Mammary epithelial cell (primary cell): ENCODE measurements at places on chromosomes 2 and 18. TPM values are rescaled to one million over a fixed set of nuclear protein-coding genes. Genes with fewer than 3 reads are reported as not detected.

GRCh38 chr18:75200605-75201280, 8.2 kb downstream of the PTGR3 start:
- no peak for DNase-seq

- DNase-seq: no peak
These were observed 3.3 kb upstream of the CERKL start for GRCh38 chr2:181660181-181660580.

- no peak for DNase-seq
These were observed 171.5 kb upstream of the SIX2 start for GRCh38 chr2:45180779-45181178.

- DNase-seq: no peak
These were observed 18.7 kb downstream of the RBBP8 start for GRCh38 chr18:22951823-22952222.

DNA sequence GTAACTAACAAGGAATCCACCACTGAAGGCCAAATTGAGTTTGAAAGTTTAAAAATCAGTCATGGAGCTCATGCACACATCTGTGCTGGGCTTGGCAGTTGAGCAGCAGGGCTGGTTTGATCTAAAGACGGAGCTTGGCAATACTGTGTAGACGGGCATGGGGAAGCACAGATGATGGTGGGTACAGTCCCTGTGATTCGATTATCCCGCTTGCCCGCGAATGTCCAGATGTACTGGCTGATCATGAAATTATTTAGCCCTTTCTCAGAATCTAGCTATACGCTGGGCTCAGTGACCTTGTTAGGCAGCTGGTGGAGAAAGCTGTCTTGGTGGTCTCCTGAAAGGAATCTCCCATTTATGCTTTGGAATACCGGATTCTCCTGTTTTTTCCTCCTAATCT, 74.8 kb upstream of the SOX11 start:
- DNase-seq: no peak

- peak; percentile 35 for DNase-seq
These were observed at the start of gene TCF4 for GRCh38 chr18:55588111-55588869. TCF4 (minus strand) TSS chr18:55588192; CDS start chr18:55587116, 1,076 bp downstream.

- peak; percentile 82 for DNase-seq
These were observed 125.3 kb downstream of the TMEM131 start for GRCh38 chr2:97870396-97870843.

DNA sequence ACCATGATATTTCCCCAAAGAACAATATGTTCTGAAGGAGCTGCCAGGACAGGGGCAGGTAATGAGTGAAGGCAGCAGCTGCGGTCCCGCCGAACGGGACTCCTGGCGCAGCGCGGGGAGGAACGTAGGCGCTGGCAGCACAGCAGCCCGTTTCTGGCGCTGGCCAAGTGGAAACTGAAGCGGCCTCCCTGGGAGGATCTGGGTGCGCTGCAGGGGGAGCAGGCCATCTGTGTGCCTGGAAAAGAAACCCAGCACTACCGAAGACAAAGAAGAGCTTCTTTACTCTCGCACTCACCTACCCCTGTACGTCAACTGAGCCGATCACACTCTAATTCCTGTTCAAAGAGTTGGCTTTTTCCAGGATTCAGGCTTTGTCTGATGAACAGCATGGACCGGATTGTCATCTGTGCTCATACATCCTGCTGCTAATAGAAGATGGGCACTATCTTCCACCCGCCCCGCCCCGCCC, 11.8 kb downstream of the G6PC2 start:
- no peak for DNase-seq

DNA sequence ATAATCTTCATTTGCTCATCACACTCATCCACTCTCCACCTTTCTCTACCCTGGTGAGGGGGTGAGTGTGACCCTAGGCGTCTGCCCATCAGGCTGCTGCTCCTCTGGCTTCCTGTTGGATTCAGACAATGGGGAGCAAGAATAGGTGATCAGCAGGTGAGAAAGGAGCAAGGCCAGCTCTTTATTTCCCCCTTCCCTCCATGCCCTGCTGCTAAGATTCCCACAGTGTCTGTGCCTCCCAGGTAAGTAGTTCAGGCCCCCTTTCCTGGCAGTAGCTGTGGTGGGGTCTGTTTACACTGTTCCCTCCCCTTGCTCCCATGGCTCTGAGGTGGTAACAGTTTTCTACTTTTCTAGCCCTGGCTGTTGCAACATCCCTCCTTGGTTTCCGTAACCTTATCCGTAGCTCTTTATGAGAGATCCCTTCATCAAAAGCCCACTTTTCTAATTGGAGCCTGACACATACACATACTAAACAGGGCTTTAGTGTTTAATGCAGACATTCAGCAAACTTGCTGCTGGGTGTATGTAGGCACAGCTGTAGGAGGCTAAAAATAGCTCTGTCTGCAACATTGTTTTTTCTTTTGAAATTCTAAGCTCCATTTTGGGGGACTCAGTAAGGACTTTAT, 27.5 kb downstream of the MAP2 start:
- DNase-seq: no peak

GRCh38 chr2:14492920-14493503, 139.5 kb upstream of the LRATD1 start:
- peak; percentile 96 for DNase-seq

Gene NXPH2
- total RNA-seq: not detected

Gene RESP18
- total RNA-seq: not detected

Gene GPAT2
- total RNA-seq: 5.4 and 13.0 TPM in 2 replicates

Gene UGT1A9
- not detected in 2 replicates for total RNA-seq

Gene DNAH6
- total RNA-seq: 0.50 TPM
